ENCODE measurements at places on chromosomes 6 and 20.

- no peak for DNase-seq
Observed at GRCh38 chr6:26104457-26105108, 17.4 kb downstream of the HFE start.

- peak; percentile 68 for DNase-seq
Observed at GRCh38 chr6:29792123-29793035, 35.2 kb upstream of the HLA-G start.

DNA sequence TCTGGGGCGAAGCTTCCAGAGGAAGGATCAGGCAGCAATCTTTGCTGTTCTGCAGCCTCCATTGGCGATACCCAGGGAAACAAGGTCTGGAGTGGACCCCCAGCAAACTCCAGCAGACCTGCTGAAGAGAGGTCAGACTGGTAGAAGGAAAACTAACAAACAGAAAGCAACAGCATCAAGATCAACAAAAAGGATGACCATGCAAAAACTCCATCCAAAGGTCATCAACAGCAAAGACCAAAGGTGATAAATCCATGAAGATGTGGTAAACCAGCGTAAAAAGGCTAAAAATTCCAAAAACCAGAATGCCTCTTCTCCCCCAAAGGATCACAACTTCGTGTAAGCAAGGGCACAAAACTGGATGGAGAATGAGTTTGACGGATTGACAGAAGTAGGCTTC is 252.8 kb downstream of the PHF3 start:
- no peak for DNase-seq

- DNase-seq, result no peak
Observed at GRCh38 chr6:168057836-168058235, 21.2 kb downstream of the FRMD1 start.

- no peak for DNase-seq
Observed at GRCh38 chr6:51352506-51353029, 533.9 kb downstream of the TFAP2B start.

- DNase-seq, result no peak
Observed at GRCh38 chr20:12535316-12535715, 473.5 kb upstream of the SPTLC3 start.

DNA sequence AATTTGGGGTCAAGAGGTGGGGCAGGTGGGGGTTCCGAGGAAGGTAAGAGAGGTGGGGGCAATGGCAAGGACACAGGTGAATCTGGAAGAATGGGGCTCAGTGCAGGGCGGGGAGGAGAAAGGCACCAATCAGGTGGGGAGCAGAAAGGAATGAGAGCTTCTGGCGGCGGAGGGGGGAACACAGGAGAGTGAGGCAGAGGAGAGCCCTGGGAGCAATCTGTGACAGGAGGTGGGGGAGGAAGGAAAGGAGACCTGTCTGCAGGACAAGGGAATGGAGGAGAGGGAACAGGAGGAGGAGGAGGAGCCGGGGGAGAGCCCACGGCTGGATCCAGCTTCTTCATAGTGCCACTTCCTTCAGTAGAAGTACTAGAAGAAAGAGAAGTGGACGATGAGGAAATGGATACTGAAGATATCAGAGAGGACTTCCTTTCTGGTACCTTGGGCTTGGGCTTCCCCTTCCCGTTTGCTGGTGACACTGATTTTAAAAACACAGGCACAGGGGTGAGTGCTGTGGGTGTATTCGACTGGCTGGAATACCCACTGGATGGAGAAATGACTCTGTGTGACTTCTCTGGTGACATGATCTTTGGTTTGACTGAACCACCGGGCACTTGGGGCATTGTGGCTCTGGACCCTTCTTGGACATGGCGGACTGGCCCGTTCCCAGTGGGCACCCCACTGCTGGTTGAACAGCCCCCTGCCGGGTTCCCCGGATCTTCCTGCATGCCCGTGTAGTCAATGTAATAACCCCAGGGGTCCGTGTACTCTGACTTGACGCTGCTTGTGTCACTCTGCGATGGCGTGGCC is 27.4 kb downstream of the HEBP2 start:
- DNase-seq, result no peak

- no peak for DNase-seq
Observed at GRCh38 chr6:28977341-28978132, 27.6 kb downstream of the ZNF311 start.

GRCh38 chr6:13810688-13811446 is 3.5 kb downstream of the MCUR1 start:
- no peak for DNase-seq

- no peak for DNase-seq
Observed at GRCh38 chr20:34528921-34529297, 12.7 kb downstream of the DYNLRB1 start.

DNA sequence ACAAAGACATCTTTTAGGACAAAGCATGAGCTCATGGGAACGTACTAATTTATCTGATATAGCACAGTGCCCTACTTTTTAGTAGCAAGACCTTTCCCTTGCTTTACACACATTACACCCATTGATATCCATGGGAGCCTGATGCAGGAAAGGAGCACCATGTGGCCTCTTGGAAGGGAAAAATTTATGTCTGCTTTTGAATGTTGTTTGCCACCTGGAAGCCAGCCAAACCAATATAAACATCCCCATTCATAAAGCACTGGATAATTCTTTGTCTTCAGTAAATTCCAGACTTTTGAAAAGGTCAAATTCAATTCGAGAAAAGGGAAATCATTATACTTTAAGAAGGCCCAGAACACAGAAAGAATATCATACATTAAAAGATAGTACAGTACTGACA is 152.3 kb upstream of the BEND6 start:
- DNase-seq, result no peak

DNA sequence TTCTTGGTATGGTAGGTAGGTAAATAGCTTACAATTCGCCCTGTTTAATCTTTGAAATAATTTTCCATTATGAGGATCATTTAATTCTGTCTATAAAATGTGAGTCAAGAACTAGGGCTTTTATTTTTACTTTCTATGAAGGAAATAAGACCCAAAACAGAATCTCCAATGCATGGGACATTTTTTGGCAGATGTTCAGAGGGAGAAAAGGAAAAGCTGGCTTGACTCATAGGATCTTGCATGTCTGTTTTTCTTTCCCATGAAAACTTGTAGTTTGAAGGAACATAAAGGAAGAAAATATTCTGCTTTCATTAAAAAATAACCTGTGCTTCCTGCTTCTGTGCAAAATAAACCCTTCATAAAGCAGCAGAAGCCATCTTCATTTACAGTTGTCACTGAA is 143.1 kb upstream of the INSM1 start:
- DNase-seq, result no peak

DNA sequence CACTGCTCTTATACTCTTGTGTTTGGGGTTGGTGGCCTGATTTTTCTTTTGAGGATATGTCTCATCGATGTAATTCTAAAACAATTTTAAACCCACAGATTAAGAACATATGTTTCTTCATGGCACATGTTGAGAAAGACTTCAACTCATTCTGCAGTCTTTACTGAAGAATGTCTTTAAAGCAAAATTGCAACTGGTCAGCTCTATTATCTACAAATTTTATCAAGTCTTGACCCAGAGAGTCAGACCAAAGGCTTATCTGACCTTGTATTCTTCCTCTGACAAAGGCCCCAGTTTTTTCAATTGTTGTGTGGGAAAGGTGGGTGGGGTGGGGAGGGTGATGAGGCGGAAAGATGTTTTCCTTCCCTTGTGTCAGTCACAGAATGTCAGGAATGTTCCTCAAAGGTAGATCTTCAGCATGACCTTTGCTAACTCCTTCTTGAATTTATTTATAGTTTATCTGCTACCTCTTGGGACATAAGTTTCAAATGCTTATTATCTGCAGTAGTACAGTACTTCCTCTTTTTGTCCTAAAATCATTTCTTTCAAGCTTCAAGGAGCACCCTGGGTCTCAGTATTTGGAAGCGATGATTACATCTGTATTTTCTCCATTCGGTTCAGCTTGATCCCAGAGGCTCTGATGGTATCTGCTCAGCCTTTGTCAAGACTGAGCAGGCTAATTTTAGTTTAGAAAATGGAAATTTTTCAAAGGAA is 63.2 kb upstream of the TIAM2 start:
- DNase-seq, result no peak

DNA sequence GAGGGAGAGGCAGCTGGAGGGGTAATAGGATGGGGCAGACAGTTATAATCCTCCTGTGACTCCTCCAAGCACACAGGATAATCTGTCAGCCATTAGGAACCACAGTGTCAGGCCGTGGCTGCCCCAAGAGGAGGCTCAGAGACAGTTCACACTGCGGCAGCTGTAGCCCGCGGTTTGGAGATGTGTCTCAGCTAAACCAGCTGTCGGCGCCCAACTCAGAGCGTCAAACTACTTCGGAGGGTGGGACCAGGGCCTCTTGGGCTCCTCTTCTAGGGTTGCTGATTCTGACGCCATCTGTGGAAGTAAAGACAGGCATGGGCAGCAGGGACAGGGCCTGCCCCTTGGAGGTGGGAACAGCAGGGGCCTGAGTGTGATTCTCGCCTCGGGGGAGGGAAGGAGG is 309.8 kb downstream of the CDC5L start:
- no peak for DNase-seq

- DNase-seq, result no peak
Observed at GRCh38 chr20:6663104-6663503, 104.4 kb upstream of the BMP2 start.

DNA sequence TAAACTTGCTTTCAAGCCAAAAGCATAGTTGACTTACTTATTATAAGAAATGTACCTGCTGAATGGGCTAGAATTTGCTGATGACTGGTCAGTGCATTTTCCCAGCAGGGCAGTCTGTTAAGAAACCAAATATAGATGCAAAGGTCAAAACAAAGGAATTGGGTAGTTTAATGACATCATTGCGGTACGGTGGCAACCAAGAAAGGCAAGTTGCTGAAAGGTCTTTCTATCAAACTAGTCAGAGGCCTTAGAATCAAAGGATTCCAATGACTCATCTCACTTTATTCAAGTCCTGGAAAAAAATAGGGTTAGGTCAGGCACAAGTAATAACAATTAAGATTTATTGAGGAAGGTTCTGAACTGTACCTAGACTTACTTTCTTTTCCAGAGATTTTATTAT is 76.4 kb downstream of the KIZ start:
- DNase-seq, result no peak

- no peak for DNase-seq
Observed at GRCh38 chr20:50562262-50562701, 52.1 kb downstream of the PTPN1 start.

Measured in CD8-positive, alpha-beta memory T cell (primary cell).